ELR (cell line): ENCODE measurements at places on chromosomes 3 and 15.

- DNase-seq: no peak
These were observed 103.9 kb upstream of the ALDH1A3 start for GRCh38 chr15:100775581-100776185.

DNA sequence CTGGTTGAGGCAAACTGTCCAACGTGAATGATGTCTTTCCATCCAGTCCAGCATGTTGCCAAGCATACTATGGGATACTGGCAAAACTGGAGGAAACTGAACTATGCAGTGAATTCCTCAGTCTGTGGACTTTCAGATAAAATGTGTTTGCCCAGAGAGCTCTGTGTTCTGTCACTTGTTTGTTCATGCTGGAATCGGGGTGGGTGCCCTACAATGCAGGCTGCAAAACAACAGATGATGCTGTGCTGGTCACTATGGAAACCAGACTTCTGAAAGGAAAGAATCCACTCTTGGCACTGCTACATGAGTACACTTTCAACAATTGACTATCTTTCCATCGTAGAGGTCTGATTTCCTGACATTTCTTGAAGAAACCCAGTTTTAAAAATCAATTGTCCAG lies 272.5 kb upstream of the ARHGEF26 start:
- no peak for DNase-seq

DNA sequence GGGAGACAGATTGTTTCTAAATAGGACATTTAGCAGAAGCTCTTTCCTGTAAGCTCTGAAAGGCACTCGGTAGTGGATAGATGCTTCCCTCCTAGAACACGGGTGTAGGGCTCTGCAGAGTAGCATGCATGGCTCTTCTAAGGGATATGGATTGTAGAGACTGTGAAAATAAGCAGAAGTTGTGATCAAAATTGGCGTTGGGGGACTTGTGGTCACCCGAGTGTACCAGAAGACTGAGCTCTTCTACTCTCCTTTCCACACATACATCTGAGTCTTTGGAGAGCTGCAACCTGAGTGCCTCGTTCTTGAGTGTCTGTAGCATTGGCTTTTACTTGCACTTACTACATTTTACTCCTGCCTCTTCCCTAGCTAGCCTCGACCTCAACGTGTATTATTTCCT lies 197.7 kb downstream of the LPP start:
- DNase-seq: no peak

GRCh38 chr15:81021321-81021720 lies 20.6 kb downstream of the TLNRD1 start:
- no peak for DNase-seq

DNA sequence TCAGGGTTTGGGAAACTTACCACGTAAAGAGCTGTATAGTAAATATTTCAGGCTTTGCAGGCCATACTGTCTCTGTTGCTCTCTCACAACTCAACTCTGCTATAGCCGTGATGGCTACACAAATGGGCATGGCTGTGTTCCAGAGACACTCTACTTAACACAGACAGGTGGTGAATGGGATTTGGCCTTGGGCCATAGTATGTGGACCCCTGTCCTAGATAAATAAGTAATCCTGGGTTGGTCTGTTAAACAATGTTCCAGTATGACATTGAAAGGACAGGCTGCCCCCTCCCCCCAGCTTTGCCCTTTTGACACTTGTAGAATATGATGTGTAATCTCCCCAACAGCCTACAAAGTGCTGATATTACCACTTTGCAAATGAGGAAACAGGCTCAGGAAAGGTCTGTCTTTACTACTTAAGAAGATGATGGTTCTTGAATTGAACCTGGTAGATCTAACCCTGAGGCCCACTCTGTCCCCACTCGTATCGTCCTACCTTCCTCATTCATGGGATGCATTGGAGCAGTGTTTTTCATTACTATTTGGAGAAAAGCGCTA lies 38.4 kb downstream of the SLCO3A1 start:
- no peak for DNase-seq

DNA sequence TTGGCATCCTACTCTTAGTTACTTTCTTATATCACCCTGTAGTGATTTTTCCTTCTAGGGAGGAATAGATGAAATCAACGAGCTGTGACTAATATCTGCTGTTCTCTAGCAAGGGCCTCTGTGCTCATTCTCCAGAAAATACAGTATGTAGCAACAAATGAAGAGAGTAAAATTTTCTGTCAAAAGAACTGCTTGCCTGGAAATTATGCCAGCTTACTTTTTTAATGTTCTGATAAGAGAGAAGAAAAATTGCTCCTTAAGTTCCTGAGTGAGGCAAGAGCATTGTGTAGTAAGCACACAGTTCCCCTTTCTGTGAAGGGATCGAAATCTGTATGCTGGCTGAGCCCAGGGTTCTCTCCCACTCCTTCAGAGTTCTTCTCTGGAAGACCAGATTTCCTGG lies 51.4 kb upstream of the GK5 start:
- peak; percentile 45 for DNase-seq

DNA sequence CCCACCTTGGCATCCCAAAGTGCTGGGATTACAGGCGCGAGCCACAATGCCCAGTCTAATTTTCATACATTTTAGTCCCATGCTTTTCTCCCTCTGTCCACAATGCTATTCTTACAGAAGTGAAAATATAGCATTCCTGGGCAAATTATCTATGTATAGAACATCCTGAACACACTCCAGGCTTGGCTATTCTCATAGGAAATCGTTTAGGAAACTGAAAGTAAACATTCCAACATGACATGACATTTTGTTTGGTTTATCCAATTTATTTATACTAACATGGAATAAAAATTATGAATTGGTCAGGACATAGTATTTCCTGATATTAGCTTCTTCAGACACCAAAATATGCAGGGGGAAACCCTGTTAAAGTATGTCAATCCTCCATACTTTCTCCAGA lies 52.6 kb downstream of the SYNM start:
- DNase-seq: no peak

GRCh38 chr3:158107605-158108444 lies 1.6 kb upstream of the SHOX2 start:
- DNase-seq: peak; percentile 25

GRCh38 chr15:96629511-96629910 lies 299.0 kb downstream of the NR2F2 start:
- no peak for DNase-seq

DNA sequence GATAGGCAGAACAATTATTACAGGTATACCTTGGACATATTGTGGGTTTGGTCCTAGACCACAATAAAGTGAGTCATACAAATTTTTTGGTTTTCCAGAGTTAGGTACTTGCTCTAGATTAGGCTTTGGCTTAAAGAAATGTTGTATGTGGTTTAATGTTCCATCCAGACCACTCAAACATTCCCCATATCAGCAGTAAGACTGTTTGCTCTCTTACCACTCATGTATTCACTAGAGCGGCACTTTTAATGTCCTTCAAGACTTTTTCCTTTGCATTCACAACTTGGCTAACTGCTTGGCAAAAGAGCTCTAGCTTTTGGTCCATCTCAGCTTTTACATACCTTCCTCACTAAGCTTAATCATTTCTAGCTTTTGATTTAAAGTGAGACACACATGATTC lies 250.5 kb upstream of the SETMAR start:
- DNase-seq: no peak

- no peak for DNase-seq
These were observed 7.1 kb downstream of the SIAH2 start for GRCh38 chr3:150755902-150756301.

- DNase-seq: no peak
These were observed 4.7 kb downstream of the PXYLP1 start for GRCh38 chr3:141236361-141236760.

- DNase-seq: no peak
These were observed 343.5 kb upstream of the ICE2 start for GRCh38 chr15:60822403-60822802.

- DNase-seq: no peak
These were observed 510.5 kb upstream of the PROK2 start for GRCh38 chr3:72295276-72295961.

DNA sequence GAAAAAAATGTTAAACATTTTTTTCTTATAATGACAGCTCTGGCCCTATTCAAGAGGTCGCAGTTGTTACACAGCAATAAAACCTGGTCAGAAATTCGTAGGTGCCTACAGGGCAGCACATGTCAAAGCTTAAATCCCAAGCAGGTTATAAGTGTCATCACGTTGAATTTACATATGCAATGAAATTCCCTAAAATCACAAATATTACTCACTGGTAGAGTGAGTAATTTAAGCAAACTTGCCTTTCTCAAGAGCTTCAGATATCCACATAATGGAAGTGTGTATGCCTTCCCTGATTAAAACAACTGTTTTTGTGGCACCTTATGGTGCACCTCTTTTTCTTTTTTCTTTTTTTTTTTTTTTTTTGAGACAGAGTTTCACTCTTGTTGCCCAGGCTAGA lies 90.7 kb upstream of the FNDC3B start:
- DNase-seq: peak; percentile 36

DNA sequence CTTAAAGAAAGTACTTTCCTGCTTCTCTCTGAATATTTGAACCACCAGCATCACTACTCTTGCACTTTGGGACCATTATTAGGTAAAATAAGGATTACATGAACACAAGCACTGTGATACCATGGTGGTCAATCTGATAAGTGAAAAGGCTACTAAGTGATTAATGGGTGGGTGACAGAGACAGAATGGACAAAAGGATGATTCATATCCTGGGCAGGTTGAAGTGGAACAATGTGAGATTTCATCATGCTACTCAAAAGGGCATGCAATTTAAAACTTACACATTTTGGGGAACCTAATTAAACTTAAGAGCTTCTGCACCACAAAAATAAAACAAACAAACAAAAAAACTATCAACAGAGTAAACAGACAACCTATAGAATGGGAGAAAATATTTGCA lies 172.0 kb upstream of the CD96 start:
- DNase-seq: peak; percentile 56

GRCh38 chr3:104437891-104438290 lies 928.8 kb upstream of the ALCAM start:
- DNase-seq: peak; percentile 53

DNA sequence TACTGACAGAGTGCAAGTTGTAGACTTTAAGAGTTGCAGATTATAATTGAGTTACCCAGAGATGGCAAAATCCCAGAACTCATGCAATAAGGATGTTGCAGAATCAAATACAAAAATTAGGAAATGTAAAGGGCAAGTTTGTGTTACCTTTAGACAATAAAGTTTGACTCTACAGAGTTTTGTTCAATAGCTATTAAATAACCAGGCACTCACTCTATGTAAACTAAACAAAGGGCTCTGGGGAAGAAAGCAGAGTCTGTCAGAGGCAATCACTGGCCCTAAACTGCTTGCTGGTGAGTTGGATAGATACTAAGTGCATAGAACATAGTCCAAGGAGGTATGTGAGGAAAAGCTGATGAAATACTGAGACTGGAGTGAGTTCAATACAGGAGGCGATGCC lies 40.0 kb upstream of the PLCL2 start:
- DNase-seq: no peak

- DNase-seq: peak; percentile 52
These were observed 87.2 kb downstream of the PRICKLE2 start for GRCh38 chr3:64138046-64138445.

- no peak for DNase-seq
These were observed 102.3 kb downstream of the POLQ start for GRCh38 chr3:121443456-121443855.

DNA sequence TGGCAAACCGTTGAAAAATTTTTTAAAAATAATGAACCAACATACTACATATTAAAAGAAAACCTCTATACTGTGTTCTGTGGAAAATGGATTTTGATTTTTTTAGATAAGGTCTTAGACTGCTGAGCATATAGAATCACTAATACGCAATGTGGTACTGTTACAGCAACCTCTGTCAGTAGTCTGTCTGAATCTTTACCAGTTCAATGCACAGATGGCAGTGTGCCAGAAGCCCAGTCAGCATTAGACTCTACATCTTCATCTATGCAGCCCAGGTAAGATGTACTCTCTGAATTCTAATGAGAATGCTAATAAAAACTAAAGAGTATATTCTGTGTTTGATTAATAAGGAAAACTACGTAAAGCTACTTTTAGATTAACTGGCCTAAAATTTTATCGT lies 31.3 kb upstream of the FAH start:
- DNase-seq: peak; percentile 6

- DNase-seq: no peak
These were observed 219.9 kb downstream of the CHST2 start for GRCh38 chr3:143339451-143339850.

GRCh38 chr3:122594025-122594424 lies 16.6 kb downstream of the PARP15 start:
- DNase-seq: no peak

GRCh38 chr3:60555686-60556354 lies 695.4 kb downstream of the FHIT start:
- DNase-seq: peak; percentile 32

DNA sequence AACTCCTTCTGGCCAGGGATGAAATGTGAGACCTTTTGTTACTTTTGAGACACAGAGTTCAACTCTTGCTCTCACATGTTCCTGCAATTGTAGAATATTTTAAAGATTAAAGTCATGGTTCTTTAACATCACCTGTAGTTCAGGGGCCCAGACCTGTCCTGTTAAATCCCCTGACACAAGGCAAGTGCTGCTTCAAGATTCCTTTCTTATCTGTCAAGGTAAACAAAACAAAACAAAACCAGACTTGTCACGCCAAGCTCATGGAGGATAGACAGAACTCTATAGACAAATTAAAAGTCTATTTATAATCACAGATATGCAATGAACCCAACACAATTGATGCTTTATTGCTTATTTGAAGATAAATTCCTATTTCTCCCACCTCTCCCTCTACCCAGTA lies 48.6 kb upstream of the NEDD4 start:
- peak; percentile 12 for DNase-seq

DNA sequence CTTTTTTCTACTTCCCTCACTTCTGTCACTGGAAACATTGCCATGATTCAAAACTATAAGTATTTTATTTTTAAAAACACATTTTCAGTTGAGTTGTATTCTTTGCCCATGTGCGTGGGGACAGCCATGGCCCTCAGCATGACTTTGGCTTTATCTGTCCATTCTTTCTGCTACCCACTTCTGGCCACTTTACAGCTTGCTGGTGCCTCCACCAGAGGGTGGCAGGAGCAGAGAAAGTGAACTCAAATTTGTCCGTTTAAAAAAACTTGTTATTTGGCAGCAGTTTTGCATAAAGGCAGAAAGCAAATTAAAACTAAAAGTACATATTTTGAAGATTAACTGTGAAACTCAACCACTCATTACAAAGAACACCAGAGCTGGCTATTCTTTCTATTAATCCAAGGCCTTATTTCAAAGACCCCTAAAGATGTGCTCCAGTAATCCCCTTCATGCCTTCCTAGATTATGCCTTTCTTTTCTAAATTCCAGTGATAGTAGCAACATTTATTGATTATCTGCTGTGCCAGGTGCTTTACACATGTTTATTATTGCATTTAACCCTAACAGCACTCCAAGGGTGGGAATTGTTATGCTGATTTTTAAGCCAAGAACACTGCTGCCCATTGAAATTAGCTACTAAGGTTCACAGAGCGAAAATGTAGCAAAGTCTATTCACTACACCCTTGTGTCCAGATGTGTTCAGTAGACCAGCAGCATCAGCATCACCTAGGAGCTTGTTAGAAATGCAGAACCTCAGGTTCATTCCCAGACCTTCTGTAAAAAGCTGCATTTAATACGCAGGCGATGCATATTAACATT lies 134.8 kb downstream of the THRB start:
- DNase-seq: no peak
